ENCODE measurements at places on chromosomes 16 and 17.

- peak; percentile 42 for DNase-seq
These were observed at the start of gene CIITA for GRCh38 chr16:10876799-10877341. TSS of gene CIITA (plus strand) at chr16:10877202. CDS start at chr16:10877331, 129 bp downstream.

- no peak for DNase-seq
These were observed 3.5 kb downstream of the SEC14L1 start for GRCh38 chr17:77144227-77144626.

GRCh38 chr17:9897372-9897968, 7.6 kb downstream of the RCVRN start:
- no peak for DNase-seq

DNA sequence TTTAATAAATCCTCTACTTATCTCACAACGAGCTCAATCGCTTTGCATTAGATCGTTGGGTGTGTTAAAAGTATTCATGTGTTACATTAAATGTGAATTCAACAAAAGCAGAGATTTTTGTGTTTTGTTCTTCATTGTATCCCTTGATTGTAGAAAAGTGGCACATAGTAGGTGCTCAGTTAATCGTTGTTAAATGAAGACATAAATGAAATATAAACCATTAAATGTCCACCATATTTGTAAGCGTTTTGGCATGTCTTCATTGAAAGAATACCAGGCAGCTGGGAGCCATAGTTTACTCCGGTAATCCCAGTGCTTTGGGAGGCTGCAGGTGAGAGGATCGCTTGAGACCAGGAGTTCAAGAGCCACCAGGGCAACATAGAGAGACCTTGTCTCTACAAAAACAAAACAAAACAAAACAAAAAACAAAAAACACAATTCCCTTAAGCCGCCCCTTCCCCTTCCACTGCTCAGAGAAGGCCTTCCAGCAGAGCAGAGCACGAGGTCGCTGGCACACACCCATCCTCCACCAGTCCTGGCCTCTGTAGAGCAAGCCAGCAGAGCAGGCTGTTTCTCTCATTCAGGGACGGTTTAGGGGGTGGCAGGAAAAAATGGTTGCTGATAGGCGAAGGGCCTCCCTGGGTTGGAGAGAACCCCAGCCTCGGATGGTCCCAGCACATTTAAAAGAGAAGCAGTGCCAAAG, 673 bp upstream of the CHD9 start:
- DNase-seq: no peak

- no peak for DNase-seq
These were observed 14.7 kb downstream of the AIPL1 start for GRCh38 chr17:6420173-6420641.

GRCh38 chr17:45009676-45010467, 41.6 kb downstream of the DCAKD start:
- DNase-seq: no peak

GRCh38 chr17:12230481-12231354, 210.0 kb downstream of the MAP2K4 start:
- no peak for DNase-seq

DNA sequence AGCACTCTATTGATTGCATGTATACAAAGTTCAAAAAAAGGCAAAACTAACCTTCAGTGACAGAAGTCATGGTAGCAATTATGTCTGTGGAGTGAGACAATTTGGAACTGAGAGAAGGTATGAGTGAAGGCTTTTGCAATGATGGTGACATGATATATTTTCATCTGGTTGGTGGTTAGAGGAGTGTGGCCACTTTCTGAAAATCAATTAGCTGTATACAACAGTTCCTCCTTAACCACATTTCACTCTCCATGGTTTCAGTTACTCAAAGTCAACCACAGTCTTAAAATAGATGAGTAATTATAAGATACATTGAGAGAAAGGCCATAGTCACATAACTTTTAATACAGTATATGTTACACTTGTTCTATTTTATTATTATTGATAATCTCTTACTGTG, 26.2 kb downstream of the ADAMTS18 start:
- no peak for DNase-seq

- DNase-seq: no peak
These were observed 3.8 kb downstream of the IL21R start for GRCh38 chr16:27405546-27406451.

DNA sequence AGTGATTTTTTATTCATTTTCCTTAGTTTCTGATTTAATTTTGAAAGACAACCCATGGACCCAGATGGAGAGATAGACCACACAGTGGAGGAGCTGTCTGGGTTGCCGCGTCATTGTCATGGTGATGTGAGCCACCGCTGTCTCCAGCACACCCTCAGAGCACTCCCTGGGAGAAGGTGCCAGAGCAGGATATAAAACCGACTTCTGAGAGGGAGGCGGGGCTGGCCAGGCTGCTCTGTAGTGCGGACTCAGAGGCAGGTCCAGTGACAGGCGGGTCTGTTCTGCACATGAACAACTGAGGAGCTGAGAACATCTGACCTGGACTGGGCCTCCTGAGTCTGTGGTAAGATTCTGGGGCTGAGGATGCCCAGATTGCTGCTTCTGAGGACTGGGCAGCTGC, 216.3 kb upstream of the NLRP1 start:
- no peak for DNase-seq

DNA sequence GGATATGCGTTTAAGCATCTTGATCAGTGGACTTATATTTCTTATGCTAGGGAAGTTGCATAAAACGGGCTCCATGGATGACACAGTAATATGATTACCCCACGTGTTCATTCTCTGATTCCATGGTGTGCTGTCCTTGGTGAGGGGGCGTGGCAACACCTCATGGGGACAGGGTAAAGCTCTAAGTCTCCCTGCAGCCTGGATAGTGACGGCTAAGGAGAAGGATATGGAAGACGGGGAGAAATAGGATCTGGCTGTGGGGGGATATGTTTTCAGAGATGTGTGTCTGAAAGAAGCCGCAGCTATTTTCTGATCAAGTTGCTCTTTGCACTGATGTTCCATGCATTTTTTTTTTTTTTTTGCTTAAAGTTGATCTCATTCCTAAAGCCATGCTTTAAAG, 84.3 kb downstream of the MARCHF10 start:
- DNase-seq: no peak

GRCh38 chr17:38435795-38436194, 7.5 kb downstream of the ARHGAP23 start:
- no peak for DNase-seq

Measured in fibroblast of gingiva (primary cell).